ENCODE measurements at places on chromosomes 6 and 20.

- DNase-seq, result no peak
Measured at GRCh38 chr6:156526081-156526480, 251.1 kb upstream of the ARID1B start.

GRCh38 chr20:58871533-58872102 lies 19.1 kb downstream of the GNAS start:
- no peak for DNase-seq

DNA sequence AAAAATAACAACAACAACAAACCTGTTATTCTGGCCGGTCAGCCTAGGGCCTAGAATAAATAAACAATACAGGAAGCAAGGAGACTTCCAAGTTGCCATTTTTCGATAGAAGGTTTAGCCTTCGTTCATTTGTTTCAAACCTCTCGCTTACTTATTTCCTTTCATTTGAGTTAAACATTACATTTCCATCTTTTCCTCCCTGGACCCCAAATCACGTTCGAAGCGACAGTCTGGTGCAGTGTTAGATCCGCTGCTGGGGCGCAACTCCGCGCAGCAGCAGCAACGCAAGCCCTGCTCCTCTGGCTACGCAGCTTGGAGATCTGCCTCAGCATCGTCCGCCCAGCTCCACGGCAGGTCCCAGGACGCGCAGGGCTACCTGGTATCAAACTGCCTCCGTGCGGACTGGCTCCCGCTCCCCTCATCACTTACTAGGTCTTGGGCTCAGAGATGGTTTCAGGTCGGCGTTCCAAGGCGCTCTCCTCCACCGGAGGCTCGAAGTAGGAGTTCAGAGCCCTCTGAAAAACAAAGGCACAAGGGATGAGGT lies 530 bp downstream of the TDP2 start:
- no peak for DNase-seq

DNA sequence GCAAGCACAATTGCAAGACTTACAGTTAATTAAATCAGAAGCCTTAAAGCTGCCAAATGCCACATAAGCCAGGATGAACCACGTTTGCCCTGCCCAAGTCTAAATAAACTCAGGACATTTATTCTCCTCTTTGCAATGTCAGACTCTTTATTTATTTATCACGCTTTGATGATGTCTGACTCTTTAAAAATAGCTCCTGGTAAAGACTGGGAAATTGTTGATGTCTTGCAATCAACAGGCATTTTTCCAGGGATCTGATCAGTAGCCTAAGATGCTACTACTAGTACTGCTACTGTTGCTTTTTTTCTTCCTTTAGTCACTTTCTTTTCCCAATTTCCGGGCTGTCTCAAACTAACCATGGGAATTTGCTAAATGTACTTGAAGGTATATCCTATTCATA lies 365.8 kb upstream of the MARCKS start:
- DNase-seq, result no peak

Data from NCI-H2081 (cell line).